ENCODE measurements at places on chromosomes 6 and 20. TPM values are rescaled to one million over a fixed set of nuclear protein-coding genes. Genes with fewer than 3 reads are reported as not detected.

Gene C6orf132
- 0.23 TPM for total RNA-seq

Gene IRF4
- not detected for total RNA-seq

Gene RSPH4A
- total RNA-seq: 16.1 TPM

Gene EYS
- 1.4 TPM for total RNA-seq

Gene EPB41L1
- total RNA-seq: 133 TPM

Gene PRR18
- 2.5 TPM for total RNA-seq

Gene THBD
- total RNA-seq: 1.8 TPM

Gene PNLDC1
- 0.23 TPM for total RNA-seq

Gene NT5E
- 14.5 TPM for total RNA-seq

Gene SIRPD
- not detected for total RNA-seq

Gene CLIC1
- total RNA-seq: 44.1 TPM

Gene C6orf52
- total RNA-seq: 0.92 TPM

Gene PXMP4
- total RNA-seq: 9.7 TPM

Gene SPATS1
- total RNA-seq: 1.2 TPM

Gene BMP5
- total RNA-seq: 5.5 TPM

Gene STX11
- total RNA-seq: 1.4 TPM

Gene LINC00237
- 10.8 TPM for total RNA-seq

Gene SPTLC3
- 3.5 TPM for total RNA-seq

Gene KIF25
- total RNA-seq: not detected

Gene C2
- total RNA-seq: 5.3 TPM

Gene LPA
- 7.6 TPM for total RNA-seq
